ENCODE measurements at places on chromosomes 5 and 9. TPM values are rescaled to one million over a fixed set of nuclear protein-coding genes. Genes with fewer than 3 reads are reported as not detected.

Gene HEMGN
- total RNA-seq, result not detected

GRCh38 chr5:1207555-1207954 lies 6.2 kb downstream of the SLC6A19 start:
- no peak for DNase-seq

Gene NIPAL4
- not detected for total RNA-seq

GRCh38 chr9:94610181-94610606 lies 16.6 kb upstream of the FBP2 start:
- no peak for DNase-seq

DNA sequence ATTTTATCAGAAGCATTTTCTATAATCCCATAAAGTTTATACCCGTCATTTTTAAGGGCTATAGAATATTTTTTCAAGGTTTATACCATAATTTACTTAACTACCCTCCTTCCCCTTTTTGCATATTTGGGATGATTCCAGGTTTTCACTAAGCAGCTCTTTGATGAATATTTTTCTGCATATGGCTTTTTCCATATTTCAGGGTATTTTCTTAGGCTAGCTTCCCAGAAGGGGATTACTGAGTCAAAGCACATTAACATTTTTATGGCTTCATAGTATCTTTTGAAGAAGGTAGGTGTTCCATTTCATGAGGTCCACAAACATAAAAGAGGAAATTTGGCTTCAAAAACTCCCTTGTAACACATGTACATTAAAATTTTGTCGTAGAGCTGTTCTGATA lies 14.6 kb upstream of the COL15A1 start:
- no peak for DNase-seq

Measured in dermis blood vessel endothelial cell (primary cell).